HepG2 (cell line): ENCODE measurements at places on chromosomes 1 and 21. TPM values are rescaled to one million over a fixed set of nuclear protein-coding genes. Genes with fewer than 3 reads are reported as not detected.
A peak's percentile ranks its signal among the peaks of the same experiment; 100 is the strongest.

DNA sequence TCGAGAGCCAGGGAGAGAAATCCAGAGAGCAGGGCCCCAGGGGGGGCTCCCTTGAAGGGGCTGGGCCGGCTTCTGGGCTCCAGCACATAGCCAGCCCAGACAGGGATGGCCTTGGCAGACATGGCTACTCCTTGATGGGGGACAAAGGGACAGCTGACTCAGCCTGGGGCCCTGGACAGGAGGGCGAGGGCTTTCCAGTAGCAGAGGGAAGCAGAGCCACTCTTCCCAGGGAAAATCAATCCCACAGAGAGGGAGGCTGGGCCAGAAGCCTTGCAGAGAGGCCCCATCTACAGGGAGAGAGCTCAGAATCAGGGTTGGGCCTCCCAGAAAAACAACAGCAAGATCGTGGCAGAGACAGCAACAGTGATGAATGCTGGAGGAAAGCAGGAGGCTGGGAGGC lies 15.6 kb downstream of the IGFN1 start:
- DNase-seq, result no peak
- no peaks in the 10 kb centered on the region for H3K36me3 ChIP-seq
- no peaks in the 10 kb centered on the region for H3K4me1 ChIP-seq
- H3K4me3 ChIP-seq, result no peak overlapping the region

DNA sequence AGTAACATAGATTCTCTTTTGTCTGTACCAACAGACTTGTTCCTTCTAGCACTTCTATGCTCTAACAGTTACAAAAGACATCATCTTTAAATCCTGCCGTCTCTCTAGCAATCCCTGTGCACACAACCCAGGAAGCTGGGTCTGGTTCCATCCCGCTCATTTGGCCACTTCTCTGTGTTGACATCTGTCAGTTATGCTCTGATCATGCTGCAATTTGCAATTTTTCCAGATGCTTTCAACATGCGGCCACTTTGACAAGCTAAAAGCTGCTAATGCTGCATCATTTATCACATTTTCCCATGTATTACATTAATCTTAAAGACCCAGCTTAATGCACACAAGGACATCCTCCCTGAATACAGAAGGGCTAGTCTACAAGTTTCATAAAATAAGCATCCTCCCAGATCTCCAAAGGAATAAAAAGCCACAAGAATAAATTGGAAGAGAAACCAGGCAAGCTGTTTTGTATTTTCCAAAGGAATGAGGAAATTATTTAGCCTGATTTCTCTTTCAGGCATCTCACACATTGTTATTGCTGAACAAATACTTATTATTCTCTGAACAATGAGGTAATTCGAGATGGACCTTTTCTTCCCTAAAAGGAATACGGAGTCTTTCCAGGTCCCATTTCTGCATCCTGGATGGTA lies 19.0 kb upstream of the LRRC52 start:
- no peak overlapping the region for H3K4me3 ChIP-seq
- no peaks in the 10 kb centered on the region for H3K36me3 ChIP-seq
- H3K4me1 ChIP-seq, result peaks cover 36% of the 10 kb centered on the region
- no peak for DNase-seq

GRCh38 chr1:3691421-3692204 lies 39.3 kb downstream of the TP73 start:
- DNase-seq, result no peak
- no peaks in the 10 kb centered on the region for H3K4me1 ChIP-seq
- no peaks in the 10 kb centered on the region for H3K27me3 ChIP-seq
- no peak overlapping the region for H3K27ac ChIP-seq
- H3K36me3 ChIP-seq, result no peaks in the 10 kb centered on the region

CASZ1 gene
- total RNA-seq, result 2.3 and 3.7 TPM in 2 replicates

NFASC gene
- not detected in 2 replicates for total RNA-seq

CYYR1 gene
- total RNA-seq, result not detected in 2 replicates

DNA sequence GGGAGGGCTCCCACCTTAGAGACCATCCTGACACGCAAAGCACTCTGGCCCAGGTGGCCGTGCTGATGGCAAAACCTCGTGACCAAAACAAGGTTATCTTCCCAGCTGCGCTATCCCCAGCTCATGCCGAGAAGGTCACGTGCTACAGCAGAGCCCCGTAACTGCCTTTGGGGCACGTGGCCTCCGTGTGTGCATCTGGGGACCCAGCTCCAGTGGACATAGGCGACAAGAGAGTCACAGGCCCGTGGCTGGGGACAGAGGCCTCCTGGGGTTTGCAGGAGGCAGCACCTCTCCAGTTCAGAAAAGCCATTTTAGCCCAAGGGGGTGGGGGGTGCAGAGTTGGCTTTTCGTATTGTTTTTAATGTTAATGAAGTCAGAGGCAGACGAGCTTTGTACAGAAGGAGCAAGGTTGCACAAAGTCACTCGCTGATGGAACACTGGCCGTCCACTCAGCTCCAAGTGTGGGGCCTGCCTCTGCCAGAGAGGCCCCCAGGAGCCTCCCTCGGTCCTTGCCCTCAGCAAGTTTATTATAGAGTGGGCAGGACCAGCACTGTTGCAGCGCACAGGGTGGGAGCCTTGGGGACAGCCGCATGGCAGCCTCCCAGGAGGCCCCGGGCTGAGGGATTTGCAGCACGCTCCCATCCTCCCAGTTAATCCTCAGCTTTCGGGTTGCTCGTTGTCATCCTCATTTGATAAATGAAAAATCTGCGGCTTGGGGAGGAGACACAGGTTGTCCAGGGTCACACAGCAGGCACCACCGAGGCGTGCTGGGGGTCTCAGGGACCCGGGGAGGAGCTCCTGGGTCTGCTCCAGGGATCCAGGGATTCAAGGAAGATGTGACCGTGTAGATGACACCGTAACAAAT lies 8.0 kb upstream of the PDE9A start:
- peaks cover 14% of the 10 kb centered on the region for H3K27me3 ChIP-seq
- no peaks in the 10 kb centered on the region for H3K36me3 ChIP-seq
- no peak overlapping the region for H3K27ac ChIP-seq
- no peak overlapping the region for H3K4me3 ChIP-seq

DNA sequence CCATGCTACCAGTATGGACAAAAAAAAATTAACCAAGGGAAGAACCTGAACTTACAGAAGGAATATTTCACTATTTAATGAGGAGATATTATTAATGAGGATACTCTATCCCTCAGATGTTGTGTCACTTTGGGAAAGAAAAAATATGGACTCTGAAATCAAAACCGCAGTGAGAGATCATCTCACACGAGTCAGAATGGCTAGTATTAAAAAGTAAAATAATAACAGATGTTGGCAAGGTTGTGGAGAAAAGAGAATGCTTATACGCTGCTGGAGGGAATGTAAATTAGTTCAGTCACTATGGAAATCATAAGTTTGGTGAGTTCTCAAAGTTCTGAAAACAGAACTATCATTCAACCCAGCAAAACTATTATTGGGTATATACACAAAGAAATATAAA lies 30.9 kb downstream of the TNFSF4 start:
- no peaks in the 10 kb centered on the region for H3K36me3 ChIP-seq
- H3K4me1 ChIP-seq, result no peaks in the 10 kb centered on the region
- no peak for DNase-seq

GRCh38 chr1:239426821-239427475 lies 40.6 kb downstream of the CHRM3 start:
- H3K36me3 ChIP-seq, result no peaks in the 10 kb centered on the region
- DNase-seq, result no peak
- no peaks in the 10 kb centered on the region for H3K4me1 ChIP-seq

- peaks cover 19% of the 10 kb centered on the region for H3K36me3 ChIP-seq
- no peaks in the 10 kb centered on the region for H3K27me3 ChIP-seq
- no peak for DNase-seq
- H3K27ac ChIP-seq, result no peak overlapping the region
- H3K4me3 ChIP-seq, result no peak overlapping the region
Measured at GRCh38 chr1:248852481-248853405, 6.1 kb downstream of the ZNF692 start.

DNA sequence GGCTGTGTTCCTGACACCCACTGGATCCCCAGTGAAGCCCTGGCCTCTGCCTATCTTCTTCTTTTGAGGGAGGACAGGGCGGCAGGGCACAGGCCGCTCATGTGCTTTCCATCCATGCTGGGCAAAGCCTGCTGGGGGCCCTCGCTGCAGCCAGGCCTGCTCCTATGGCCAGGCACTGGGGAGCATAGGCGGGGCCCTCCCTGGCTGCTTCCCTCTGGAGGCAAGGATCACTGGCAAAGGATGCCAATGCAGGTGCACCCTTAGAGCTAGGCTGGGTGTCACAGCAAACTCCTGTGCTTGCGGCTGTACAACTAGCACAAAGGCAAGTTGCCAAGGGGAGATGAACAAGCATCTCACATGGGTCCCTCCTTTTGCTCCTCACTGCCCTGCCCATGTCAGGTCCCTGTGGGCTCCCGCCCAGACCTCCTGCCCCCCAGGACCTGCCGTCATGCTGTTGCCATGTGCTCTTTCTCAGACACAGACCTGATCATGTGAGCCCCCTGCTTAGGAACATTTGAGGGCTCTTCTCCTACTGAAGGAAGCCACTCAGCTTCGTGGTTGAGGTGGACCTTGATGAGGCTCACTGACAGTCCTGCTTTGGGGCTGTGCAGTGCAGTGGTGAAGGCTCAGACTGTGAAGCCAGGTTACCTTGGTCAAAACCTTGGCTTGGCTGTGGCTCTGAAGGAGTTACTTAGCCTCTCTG lies 393.6 kb downstream of the PTPRU start:
- H3K27me3 ChIP-seq, result peaks cover 12% of the 10 kb centered on the region; the same call in 1 of the 3 replicates
- no peaks in the 10 kb centered on the region for H3K36me3 ChIP-seq
- H3K4me1 ChIP-seq, result 0 out of 2 replicates have a peak, but pooled peaks cover 8% of the 10 kb centered on the region
- DNase-seq, result no peak

ADSS2 gene
- 43.4 and 63.3 TPM in 2 replicates for total RNA-seq

GRCh38 chr21:42287193-42288083 lies 27.8 kb downstream of the TFF3 start:
- H3K27me3 ChIP-seq, result peaks cover 2% of the 10 kb centered on the region
- no peaks in the 10 kb centered on the region for H3K4me1 ChIP-seq
- no peak overlapping the region for H3K27ac ChIP-seq
- no peak for DNase-seq
- no peaks in the 10 kb centered on the region for H3K36me3 ChIP-seq

CRYAA gene
- 5.2 and 5.6 TPM in 2 replicates for total RNA-seq

- H3K27me3 ChIP-seq, result no peaks in the 10 kb centered on the region
- H3K4me1 ChIP-seq, result no peaks in the 10 kb centered on the region
- H3K4me3 ChIP-seq, result no peak overlapping the region
- H3K36me3 ChIP-seq, result no peaks in the 10 kb centered on the region
- H3K27ac ChIP-seq, result no peak overlapping the region
Measured at GRCh38 chr21:28375708-28376385, 616.8 kb downstream of the LTN1 start.

DNA sequence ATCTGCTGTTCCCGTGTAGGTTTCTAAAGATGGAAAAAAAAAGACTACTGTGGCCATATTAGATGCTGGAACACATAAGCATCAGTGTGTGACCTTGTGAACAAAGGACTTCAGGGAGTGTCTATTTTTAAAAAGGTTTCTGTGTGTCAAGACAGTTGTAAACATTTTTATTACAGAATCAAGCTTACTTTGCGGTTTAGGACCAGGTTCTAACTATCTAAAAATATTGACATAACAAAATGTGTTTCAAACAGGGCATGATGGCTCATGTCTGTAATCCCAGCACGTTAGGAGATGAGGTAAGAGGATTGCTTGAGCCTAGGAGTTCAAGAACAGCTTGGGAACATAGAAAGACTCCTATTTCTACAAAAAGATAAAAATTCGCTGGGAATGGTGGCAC lies 7.1 kb upstream of the DDI2 start:
- H3K27me3 ChIP-seq, result no peaks in the 10 kb centered on the region
- H3K27ac ChIP-seq, result no peak overlapping the region
- DNase-seq, result peak; percentile 71

DNA sequence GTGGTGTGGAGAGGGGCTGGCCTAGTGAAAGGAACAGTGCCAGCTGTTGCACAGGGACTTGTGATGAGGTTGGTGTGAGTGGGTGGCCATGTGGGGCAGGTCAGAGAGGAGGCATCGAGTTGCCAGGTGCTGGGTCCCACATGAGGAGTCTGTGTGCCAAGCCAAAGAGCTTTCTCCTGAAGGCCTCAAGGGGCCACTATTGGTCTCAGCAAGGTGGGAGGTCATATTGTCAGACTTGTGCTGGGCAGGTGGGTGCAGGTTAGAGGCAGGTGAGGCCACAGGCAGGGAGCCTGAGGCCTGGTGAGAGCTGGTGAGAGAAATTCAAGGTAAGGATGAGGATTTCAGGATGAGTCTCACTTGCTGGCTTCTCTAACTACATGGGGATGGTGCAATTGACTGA lies 256.8 kb downstream of the DISC1 start:
- H3K4me1 ChIP-seq, result no peaks in the 10 kb centered on the region
- no peaks in the 10 kb centered on the region for H3K27me3 ChIP-seq
- peak; percentile 3 for DNase-seq
- no peak overlapping the region for H3K27ac ChIP-seq
- no peaks in the 10 kb centered on the region for H3K36me3 ChIP-seq
- no peak overlapping the region for H3K4me3 ChIP-seq

GRCh38 chr1:107225706-107226105 lies 84.9 kb downstream of the NTNG1 start:
- H3K4me1 ChIP-seq, result no peaks in the 10 kb centered on the region
- DNase-seq, result no peak
- H3K36me3 ChIP-seq, result no peaks in the 10 kb centered on the region

DNA sequence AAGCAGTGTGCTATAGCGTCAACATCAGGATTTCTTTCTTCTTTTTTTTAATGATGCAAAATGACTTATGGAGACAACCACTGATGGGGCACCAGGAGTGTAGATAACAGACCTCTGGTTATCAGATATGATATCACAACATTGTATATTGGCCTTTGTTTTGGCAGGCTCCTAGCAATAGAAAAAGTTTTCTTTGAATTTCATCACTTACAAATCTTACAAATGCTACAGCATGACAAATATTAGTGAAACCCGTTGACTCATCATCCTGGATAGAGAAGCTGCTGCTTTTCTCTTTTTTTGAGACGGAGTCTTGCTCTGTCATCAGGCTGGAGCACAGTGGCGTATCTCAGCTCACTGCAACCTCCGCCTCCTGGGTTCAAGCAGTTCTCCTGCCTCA lies 92.9 kb downstream of the LTN1 start:
- H3K4me1 ChIP-seq, result no peaks in the 10 kb centered on the region
- no peak overlapping the region for H3K4me3 ChIP-seq
- no peaks in the 10 kb centered on the region for H3K36me3 ChIP-seq
- H3K27me3 ChIP-seq, result no peaks in the 10 kb centered on the region
- no peak for DNase-seq

GRCh38 chr1:42824481-42825035 lies 7.4 kb upstream of the SVBP start:
- H3K4me1 ChIP-seq, result peaks cover 28% of the 10 kb centered on the region
- no peaks in the 10 kb centered on the region for H3K27me3 ChIP-seq
- H3K36me3 ChIP-seq, result no peaks in the 10 kb centered on the region
- no peak overlapping the region for H3K4me3 ChIP-seq
- no peak overlapping the region for H3K27ac ChIP-seq

GRCh38 chr1:80896781-80897356 lies 903.9 kb upstream of the ADGRL2 start:
- H3K36me3 ChIP-seq, result no peaks in the 10 kb centered on the region
- H3K27ac ChIP-seq, result no peak overlapping the region
- H3K4me3 ChIP-seq, result no peak overlapping the region
- H3K27me3 ChIP-seq, result no peaks in the 10 kb centered on the region
- no peak for DNase-seq
- H3K4me1 ChIP-seq, result no peaks in the 10 kb centered on the region
